ENCODE measurements at places on chromosomes 12 and 14.

DNA sequence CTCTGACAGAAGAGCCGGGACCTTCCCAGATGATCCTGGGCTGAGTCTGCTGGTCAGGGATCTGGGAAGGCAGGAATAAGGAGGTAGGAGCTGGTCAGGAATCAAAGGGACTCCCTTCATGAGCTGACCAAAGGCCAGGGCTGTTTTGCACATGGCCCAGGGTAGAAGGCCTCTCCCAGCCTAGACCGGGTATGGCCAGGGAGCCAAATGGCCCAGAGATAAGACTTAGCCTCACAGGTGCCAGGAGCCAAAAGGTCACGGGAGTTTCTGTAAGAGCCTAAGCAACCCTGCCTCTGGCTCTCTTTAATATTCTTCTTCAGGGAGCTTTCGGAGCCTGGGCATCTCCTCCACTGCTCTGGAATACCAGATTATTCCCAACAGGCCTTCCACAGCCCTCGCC, 191.3 kb upstream of the PWP1 start:
- DNase-seq, result no peak

- peak; percentile 33 for DNase-seq
Measured at GRCh38 chr14:77459072-77459723, 1.3 kb downstream of the AHSA1 start.

DNA sequence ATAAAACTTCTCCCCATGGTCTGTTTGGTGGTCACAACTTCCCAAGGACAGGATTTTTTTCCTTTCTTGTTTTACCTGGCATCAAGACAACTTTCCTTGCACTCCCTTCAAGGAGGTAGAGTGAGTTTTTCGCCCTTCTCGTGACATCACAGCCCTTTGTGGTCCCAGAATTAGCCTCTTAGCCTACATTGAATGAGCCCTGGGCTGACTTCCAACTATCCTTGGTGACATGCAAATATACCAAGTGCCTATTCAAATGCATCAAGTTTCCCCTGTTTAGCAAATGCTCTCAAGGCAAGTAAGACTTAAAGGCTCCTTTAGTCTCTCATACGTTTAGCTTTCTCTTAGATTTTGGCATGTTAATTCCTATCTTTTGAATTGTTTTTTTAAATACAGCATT, 36.6 kb downstream of the TC2N start:
- DNase-seq, result no peak

GRCh38 chr12:113468365-113469223, 3.1 kb downstream of the LHX5 start:
- DNase-seq, result no peak

DNA sequence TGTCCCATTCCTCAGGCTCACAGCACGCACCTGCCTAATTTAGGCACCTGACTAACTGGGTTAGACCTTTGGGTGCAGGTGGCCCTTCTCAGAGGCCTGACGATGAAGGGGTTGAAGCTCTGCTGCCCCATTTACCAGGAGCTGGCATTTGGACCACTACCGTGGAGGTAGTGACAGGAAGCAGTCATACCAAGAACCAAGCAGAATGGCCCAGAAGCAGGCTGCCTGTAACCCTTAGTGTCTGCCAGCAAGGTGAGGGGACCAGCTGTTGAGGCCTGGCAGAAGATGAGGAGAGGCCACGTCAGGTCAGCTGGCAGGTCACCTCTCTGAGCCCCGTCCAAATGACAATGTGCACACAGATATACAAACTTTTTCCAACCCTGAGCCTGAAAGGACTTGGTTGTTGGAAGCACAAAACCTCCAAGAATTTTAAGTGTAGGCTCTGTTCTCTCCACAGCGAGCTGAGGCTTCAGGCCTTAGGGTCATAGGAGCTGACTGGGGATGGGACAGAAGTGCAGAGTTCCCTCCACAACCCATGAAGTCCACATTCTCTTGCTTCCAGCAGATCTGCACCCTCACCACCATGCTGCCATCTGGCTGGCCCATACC, 23.1 kb downstream of the VASH1 start:
- no peak for DNase-seq

GRCh38 chr12:46303039-46303666, 34.3 kb upstream of the SLC38A1 start:
- DNase-seq, result no peak

DNA sequence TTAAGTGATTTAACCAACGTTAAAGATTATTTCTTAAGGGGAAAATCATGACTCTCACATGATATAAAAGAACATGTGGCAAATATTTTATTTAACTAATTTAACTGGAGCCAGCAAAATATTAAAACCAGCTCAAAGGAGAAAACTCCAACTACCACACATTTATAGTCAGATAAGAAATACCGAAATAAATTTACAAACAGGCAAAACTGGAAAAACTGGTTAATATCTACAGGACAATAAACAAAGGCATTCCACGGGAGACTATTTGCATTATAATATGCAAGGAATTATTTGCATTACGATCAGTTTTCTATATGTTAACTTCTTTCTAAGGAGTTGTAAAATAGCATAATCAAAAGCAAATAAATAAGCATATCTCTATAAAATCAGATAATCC, 13.8 kb upstream of the BCL2L14 start:
- DNase-seq, result no peak

- no peak for DNase-seq
Measured at GRCh38 chr12:2358986-2359658, 306.3 kb downstream of the CACNA1C start.

DNA sequence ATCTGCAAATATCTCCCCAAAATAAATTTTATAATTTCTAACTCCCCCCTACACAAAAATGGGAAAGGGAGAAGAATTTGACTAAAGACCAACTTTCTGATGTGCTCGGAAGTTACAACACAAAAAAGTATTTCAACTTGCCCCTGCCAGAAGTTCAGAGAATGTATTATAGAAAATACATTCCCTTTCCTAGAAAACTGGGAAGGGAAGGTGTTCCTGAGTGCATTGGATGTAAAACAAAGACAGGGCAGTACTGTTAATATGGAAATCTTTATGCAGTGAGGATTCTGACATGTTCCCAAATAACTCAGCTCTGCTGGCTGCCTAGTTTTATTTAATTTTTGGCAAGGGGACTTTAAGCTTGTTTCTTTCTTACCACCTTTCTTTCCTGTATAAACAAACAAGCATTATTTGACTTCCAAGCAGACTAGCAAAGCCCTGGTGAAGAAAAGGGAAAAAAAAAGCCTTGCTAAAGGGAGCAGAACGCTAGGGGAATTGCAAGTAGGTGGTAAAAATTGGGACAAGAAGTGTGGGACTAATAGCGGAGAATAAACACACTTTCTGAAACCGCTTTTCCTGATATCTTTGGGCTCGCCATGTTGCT, 124.1 kb downstream of the STXBP6 start:
- no peak for DNase-seq

DNA sequence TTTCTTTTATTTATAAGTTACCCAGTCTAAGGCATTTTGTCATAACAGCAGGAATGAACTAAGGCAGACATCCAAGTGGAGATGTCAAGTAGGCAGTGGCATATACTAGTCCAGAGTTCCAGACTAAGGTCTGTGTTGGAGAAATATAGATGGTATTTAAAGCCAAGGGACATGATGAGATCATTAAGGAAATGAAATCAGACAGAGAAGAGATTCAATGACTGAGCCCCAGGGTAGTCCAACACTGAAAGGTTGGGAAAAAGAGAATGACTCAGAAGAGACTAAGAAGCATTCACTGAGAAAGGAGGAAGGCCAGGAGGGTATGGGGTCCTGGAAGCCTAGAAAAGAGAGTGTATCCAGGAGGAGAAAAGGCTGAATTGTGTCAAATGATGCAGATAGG, 442.2 kb upstream of the CCDC196 start:
- no peak for DNase-seq

GRCh38 chr12:18246066-18246465, 15.3 kb upstream of the PIK3C2G start:
- DNase-seq, result no peak

DNA sequence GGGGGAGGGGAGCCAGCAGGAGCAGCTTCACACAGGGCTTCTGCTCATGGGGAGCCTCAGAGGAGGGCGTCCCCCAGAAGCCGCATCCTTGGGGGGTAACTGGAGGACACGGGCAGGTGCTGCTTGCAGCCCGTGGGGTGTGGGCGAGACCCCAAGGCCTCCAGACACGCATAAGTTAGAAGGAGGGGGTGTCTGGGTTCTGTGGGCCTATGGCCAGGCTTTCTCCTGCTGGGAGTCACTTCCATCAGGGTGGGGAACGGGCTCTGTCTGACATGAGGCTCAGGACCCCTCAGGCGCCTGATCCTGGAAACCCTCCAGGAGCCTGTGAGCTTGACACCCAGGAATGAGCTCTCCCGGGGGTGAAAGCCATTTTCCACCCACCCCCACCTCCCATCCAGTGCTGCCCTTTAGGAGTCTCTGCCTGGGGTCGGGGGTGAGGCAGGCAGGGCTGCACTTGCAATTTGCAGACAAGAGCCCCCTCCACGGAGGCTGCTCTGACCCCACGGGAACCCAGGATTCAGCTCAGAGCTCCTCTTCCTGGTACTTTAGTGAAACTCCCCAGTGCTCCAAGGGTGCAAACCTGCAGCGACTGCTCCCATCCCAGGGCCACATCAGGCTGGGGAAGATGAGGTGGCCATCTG, 325.7 kb downstream of the ADGRD1 start:
- DNase-seq, result no peak

- no peak for DNase-seq
Measured at GRCh38 chr12:47249082-47249481, 169.3 kb upstream of the AMIGO2 start.

DNA sequence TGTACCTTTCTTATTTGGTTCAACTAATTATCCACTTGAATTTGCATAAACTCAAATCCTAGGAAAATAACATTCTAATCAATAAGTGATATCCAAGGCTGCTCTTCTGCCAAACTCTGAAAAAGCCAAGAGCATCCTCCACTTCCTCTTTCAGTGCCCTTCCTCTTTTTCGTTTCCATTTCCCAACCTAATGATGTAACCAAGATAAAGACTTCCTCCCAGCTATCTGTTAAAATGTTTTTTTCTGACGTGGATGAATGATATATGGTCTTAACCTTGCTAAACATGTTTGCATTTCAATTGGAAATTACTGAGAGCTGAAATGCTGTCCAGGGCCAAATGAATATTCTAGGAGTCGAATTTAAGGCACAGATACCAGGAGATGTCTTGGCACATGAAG, 459.5 kb upstream of the PDE3A start:
- no peak for DNase-seq

DNA sequence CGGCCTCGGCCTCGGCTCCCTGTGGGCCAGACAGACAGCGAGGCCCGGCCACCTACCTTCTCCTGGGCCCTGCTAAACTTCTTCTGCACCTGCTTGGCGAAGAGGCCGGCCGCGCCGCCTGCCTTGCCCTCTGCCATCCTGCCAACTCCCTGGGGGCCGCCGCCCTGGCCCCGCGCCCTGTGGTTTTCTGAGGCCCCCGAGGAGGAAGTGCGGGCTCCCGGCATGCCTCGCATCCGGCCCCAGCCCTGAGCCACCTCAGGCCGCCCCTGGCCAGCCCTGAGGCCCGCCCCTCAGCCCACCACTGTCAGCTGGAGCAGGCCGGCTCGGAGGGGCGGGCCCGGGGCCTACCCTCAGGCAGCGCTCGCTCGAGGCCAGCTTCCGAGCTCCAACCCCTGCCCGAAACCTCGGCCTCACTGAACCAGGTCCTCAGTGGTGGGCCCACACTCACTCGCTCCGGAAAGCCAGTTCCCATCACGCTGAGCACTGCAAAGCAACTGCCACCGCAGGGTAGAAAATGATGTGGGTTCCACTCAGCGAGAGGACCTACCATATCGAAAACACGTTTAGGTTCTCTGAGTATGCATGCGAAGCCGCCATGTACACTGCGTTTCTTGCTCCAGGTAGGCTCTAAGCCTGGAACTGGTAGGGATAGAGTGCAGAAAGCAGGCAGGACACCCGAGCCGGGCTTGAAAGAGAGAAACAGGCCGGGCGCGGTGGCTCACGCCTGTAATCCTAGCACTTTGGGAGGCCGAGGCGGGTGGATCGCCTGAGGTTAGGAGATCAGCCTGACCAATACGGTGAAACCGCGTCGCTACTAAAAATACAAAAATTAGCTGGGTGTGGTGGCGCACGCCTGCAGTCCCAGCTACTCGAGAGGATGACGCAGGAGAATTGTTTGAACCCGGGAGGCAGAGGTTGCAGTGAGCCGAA, at the start of gene BIN2:
BIN2 (minus strand) TSS at position 209 of the 930 bp plus-strand sequence; CDS start at position 137, 72 bp downstream.
- DNase-seq, result no peak

DNA sequence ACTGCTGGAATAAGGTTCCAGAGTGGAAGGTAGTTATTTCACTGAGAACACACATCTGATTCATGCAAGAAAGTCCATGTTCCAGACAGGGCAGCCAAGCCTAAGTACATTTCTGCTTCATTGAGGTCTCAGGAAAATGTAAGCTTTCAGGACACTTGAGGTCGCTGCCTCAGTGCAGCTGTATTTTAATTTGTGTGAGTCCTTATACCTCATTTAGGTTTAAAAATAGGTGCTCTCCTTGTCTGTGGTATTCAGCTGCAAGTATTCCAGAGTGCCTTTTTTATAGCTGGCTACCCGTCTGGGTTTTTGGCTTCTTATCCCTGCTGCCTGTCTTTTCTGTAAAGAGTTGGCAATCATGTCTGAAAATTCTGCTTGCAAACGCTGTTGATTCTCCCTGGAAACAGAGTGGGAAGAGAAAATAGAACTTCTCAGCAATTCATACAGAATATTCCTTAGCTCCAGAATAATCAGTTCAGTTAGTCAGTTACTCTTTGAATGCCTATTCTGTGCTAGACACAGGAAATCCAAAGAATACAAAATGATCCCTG, 45.3 kb upstream of the PLBD1 start:
- peak; percentile 39 for DNase-seq

DNA sequence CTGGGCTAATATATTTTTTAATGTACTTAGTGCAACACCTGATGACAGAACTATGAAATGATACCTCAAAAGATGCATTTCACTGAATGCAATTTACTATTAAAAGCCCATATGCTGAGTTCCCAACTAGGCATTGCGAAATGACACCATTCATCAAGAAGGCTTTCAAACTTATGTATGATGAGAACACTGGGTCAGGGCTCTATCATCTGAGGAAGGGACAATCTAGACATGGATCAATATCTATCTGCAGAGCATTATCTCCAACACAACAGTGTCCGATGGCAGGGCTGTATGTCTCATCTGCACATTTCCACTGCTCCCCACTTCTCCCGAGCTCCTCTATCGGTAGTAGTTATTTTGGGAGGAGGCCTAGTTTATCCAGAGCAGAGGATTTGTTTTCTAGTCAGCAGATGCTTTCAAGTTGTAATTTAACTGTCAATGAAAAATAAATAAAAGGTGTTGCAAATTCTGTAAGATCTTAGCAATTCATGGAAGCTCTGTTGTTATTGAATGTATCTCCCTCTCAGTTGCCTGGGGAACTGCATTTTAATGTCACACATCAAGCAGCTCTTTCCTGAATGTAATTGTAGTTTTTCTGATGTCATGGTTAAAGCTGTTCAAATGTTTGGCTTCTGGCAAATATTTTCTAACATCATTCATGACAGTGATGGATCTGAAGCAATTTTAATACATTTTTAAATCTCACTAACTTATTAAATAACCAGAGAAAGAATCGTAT, 7.4 kb upstream of the GCH1 start:
- no peak for DNase-seq

GRCh38 chr14:77848031-77848430, 48.1 kb downstream of the ADCK1 start:
- no peak for DNase-seq

- DNase-seq, result no peak
Measured at GRCh38 chr14:63134801-63135200, 69.4 kb upstream of the RHOJ start.

Data from hindlimb muscle (tissue), 1 donor.